ENCODE measurements at places on chromosomes 4 and X.
A peak's percentile ranks its signal among the peaks of the same experiment; 100 is the strongest.

DNA sequence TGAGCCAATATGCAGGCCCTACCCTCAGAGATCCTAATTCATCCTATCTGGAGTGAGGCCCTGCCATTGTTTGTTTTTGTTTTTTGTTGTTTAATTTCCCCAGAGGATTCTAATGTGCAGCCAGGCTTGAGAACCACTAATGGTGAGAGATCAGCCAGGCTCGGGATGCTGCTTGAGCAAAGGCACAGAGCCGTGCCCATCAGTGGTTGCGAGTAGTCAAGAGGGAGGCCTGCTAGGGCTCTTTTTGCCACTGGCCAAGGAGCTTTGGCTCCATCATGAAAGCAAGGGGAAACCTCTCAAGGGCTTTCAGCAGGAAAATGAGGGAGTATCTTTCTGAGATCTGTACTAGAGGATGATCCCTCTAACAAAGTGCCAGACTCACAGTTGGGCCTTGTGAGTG is 2.7 kb downstream of the TCEANC start:
- no peak for DNase-seq

DNA sequence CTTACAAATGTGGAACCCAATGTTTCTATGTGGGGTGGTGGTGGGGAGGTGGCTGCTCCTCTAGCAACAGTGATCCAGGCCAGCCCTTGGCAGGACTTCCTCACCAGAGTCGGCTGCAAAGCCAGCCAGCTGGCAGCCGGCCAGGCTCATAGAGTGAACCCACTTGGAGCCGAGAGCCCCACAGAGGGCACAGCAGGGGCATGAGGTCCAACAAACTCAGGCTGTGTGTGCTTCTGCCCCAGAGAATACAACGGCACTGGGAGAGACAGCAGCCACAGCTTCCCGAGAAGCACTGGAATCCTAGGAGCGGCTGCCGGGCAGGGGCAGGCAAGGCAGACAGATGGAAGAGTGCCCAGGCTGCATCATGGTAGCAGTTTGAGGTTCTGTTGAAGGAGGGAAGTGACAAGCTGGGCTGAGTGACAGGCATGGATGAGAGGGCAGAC is 23.5 kb upstream of the SOWAHD start:
- peak; percentile 76 for DNase-seq

- DNase-seq, result no peak
Observed at GRCh38 chrX:12370497-12370986, 232.3 kb downstream of the FRMPD4 start.

- no peak for DNase-seq
Observed at GRCh38 chr4:89528526-89529133, 221.0 kb upstream of the GPRIN3 start.

GRCh38 chr4:136571315-136571714 is 961.0 kb downstream of the PCDH18 start:
- no peak for DNase-seq

DNA sequence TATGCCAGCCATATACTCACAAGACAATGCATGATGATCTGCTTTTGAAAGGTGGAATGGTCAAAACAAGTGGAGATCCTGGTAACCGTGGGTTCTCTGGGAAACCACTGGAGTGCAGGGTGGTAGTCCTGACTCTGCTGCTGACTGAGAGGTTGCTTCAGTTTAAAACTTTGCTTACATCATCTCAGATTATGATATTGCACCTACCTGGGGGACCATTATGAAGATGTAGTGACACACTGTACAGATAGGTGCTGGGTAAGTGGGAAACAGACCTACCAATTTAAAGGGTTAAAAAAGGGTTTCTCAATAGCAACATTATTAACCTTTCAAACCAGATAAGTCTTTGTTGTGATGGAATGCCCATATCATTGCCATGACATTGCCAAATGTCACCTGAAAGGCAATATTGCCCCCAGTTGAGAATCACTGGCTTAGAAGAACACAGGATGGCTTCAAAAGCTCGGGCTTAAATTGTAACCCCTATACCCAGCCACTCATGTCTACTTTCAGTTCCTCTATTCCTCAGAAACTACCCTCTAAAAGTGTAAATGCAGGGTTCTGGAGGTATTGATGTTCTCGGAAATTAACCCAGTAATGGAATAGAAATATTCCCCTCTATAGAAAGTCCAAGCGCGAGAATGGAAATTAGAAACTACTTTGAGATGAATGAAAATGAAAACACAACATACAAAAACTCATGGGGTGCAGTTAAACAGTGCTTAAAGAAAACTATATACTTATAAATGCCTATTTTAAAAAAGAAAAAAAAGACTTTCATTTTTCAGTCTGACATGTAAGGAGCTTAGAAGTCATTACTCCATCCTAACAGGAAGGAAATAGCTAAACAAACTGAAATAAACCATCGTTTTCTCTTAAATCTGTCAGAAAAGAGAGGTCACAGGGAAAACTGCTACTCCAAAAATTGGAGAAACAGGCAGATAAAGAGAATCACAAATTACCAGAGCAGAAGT is 65.8 kb downstream of the ARHGEF6 start:
- no peak for DNase-seq

GRCh38 chr4:159608436-159608835 is 505.6 kb downstream of the RAPGEF2 start:
- DNase-seq, result no peak

DNA sequence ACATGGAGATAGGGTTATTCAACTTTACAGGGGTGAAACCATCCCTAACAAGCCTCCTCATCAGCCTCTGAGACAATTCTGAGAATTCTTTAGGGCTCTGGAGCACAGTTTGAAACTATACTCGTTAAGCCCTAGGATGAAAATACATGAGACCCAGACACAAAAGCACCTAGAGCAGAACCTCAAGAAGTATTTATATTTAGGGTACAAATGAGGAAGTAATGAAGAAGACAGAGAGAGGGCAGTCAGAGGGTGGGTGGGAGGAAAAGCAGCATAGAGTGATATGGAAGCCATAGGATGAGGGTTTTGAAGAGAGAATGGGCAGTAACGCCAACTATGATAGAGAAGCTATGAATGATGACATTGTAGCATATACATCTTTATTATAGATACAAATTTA is 250.3 kb downstream of the DCLK2 start:
- DNase-seq, result no peak

GRCh38 chr4:128653527-128654444 is 155.7 kb upstream of the JADE1 start:
- peak; percentile 50 for DNase-seq

DNA sequence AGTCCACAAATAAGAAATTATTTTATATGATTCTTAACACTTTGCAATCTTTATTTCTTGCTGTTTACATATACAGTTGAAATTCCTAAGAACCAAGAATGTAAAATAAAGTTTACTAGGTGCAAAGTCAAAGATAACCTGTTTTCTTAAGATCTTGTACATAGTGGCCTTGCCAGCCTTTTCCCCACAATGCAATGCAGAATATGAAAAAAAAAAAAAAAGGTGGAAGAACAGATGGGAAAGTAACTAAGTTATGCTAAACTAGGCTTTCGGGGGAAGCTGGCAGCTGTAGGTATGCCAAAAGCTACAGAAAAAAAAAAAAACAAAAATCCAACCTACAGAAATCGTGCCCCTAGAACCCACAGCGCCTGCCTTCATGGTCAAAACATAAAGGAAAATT is 1588.4 kb downstream of the STIM2 start:
- DNase-seq, result no peak

DNA sequence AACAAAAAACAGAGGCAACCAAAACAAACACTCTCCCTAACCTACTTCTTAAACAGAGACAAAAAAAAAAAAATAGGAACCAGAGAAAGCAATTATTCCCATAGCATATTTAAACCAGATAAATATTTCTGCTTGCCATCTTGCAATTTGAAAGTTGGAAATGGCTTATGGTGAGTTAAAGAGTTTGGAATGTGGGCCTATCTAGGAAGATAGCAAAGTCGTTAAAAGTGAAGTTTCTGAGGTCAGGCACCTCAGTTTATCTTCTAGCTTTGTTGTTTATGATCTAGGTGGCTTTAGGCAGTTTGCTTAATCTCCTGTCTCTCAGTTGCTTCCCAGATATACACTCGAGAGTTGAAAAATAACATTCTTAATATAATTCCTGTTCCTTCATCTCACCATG is 284.2 kb downstream of the KCNIP4 start:
- DNase-seq, result no peak

- DNase-seq, result no peak
Observed at GRCh38 chr4:16268290-16268689, 42.0 kb upstream of the TAPT1 start.

DNA sequence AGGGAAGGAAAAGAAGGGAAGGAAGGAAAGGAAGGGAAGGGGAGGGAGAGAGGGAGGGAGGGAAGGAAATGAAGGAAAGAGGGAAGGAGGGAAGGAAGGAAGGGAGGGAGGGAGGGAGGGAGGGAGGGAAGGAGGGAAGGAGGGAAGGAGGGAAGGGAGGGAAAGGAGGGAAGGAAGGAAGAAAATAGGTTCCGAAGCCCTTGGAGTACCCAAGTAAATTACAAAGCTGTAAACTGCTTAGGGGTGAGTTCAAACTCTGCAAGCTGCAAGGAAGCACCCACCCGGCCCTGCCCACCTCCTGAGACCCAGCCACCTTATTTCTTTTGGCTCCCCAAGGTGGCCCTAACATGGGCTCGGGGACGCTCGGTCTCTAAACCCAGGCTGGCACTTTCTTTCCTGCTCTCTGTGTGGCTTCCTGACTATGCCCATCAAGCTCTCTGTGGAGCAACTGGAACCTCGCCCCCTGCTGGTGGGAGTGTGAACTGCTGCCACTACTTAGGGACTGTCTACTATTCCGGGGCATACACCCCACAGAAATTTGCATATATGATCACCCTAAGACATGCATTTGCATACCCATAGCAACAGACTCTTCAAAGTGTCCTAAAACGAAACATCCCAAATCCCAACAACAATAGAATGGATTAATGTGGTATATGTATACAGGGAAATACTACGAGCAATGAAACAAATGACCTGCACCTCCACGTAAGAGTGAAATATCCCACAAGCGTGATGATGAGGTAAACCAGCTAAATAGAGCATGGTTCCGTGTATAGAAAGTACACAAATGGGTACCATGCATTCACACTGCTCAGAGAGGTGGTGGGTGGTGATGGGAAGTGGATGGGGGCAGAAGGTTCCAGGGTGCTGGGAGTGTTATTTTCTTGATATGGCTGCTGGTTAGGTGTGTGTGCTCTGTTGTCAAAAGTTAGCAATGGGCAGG is 151.7 kb upstream of the TBL1X start:
- no peak for DNase-seq

GRCh38 chr4:29051381-29051965 is 1668.7 kb upstream of the PCDH7 start:
- no peak for DNase-seq

DNA sequence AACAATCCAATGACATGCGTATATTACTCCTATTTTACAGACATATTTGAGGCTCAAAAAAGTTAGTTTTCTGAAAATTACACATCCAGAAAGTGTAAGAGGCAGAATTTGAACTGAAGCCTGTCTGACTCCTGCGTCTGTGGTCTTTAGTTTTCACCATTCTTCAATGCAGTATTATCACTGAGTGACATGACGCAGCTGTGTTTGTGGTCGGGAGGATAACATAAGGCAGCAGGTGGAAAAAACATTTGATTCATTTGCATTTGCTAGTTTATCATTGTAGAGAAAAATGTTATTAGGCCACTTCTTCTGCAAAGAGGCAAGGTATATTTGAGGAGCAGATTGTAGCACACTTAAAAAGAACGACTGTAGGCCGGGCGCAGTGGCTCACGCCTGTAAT is 186.7 kb downstream of the TENM3 start:
- DNase-seq, result no peak

GRCh38 chr4:141395246-141395830 is 174.6 kb downstream of the ZNF330 start:
- DNase-seq, result no peak

DNA sequence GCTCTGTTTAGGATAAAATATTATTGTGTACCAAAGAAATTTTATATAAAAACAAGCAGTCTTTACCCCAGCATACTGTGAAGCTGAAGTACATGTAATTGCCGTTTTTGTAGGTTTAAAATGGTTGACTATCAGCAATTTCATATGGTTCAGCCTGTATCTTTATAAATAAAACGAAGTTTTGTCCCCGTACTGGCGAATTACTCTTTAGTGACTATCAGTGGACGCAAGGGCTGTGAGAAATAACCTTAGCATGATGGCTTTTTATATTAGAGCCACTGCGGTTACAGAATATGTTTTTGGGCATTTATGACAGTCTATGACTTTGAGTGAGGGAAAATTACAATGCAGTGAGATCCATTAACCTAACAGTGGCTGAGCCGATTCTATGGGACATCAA is 1.2 kb downstream of the GPM6B start:
- DNase-seq, result no peak

DNA sequence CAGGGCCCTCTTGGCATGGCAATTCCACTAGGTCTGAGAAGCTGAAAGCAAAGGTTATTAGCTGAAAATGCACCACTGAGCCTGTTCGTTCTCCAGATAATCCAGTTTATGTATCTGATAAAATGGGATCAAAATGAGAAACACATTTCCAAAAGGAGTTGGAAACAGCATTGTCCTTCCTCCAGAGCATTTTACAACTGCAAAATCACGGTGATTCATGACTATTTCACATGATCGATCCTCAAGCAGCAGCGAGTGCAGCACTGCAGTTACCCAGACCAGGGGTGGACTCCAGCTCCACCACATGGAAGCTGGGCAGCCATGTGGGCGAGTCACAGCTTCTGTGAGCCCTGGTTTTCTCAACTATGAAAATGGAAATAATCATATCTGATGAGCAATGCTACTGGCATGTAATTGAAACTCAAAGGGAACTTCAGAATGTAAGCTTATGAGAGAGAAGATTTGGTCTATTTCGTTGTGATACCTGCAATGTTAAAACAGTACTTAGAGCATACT is 78.7 kb upstream of the MSX1 start:
- DNase-seq, result no peak

GRCh38 chr4:3387943-3388361 is 53.8 kb upstream of the HGFAC start:
- DNase-seq, result no peak

DNA sequence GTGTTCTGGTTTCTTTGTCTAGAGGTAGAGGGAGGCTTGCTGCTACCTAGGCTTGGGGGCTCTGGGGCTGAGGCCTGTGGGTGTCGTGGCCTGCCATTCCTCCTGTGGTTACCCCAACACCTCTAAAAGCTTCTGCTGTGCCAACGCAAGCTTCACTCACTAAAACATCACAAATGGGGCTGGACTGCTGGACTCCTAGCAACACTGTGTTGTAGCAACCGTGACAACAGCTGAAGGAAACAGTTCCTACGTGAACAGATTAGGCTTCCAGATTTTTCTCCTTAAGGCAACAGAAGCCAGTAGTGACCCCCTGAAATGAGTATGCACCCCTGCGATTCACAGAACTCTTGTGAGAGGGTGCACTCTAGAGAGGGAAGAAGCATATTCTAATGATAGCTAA is 138.3 kb upstream of the TEX13D start:
- DNase-seq, result no peak
